Stimulated activated CD4-positive, alpha-beta T cell treated with anti-CD3 and anti-CD28 coated beads, Interleukin-1b, Interleukin-23, amount 100 ng/mL, for 24 hours (primary cell): ENCODE measurements at places on chromosomes 6 and 20.

DNA sequence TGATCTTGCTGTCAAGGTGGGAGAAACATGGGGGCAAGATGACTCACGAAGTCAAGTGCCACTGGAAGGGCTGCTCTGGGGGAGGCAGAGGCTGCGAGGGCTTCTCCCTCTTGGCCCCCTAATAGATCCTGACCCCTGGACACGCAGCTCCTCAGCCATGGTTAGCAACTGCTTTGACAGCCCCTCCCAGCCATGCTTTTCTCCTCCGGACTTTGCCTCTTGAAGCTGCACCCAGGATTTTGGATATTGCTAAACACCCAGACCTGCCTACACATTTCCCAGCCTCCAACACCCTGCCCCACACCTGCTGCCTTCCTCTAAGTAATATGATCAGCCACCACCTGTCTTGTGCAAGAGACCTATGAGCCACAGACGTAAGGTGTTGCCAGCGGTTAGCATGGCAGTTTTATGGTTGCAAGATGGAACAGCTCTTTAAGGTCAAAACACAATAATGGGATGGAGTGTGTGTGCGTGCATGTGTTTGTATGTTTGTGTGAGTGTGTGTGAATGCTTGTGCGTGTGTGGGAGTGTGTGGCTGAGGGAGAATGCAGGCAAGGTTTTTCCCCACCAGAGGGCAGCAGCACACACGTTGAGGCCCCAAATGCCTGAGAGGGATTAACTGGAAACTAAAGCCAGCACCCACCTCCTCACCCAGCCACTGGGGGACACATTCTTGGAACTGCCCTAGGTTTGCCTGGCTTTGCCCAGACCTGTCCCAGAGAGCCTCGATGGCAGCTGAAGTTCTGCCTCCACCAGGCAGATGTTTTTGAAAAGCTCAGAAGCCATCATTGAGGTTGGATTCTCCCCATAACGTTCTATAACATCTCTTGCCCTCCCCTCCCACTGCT, 2.5 kb downstream of the IP6K3 start:
- DNase-seq: peak; percentile 62

- no peak for DNase-seq
These were observed 45.2 kb upstream of the KCNK16 start for GRCh38 chr6:39367700-39368099.

GRCh38 chr6:101396548-101397173, 3.2 kb downstream of the GRIK2 start:
- DNase-seq: no peak

DNA sequence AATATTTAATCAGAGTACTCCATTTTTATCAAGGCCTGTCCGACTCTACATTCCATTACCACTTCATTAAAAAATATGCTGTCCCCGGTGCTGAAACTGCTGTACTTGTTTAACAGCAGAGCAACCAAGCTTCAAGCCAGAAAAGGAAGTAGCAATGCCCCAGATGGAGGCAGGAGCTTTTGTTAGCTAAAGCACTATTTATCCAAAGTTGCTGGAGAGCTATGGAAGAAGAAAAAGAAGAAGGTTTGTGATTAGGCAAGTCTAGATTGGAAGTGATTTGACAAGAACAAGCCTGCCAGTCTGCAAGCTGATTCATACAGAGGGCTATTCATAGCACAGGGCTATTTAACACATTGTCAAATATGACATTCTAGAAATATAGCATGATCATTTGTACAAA, 160.9 kb upstream of the SPTLC3 start:
- no peak for DNase-seq

DNA sequence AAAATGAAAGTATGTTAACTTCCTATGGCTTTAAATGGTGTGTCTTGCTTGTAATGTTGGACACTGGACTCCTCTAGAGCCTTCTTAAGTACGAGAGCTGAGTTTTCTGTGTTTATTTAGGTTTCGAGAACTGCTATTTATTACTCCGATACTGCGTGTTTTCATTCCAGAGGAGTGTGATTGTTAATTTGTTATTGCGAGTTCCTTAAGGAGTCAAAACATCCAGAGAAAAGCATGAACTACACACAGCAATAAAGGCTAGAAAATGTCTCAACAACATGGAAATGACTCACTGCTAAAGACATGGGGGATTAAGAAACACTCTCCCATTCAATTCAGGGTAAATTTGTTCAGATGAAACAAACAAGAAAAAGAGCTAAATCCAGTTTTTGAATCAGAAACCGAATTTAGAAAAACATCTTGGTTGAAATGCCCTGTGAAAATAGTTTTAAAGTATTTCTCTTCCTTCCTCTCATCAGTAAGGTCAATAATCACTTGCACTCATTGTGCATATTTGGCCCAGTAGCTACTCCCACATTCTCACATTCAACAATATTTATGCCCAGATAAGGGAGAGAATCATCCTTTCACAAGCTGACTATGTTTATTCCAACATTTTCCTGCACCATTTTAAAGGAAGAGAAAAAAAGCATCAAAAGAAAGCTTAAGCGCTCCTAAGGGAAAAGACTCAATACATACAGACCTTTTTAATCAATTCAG, 36.0 kb downstream of the ATXN1 start:
- no peak for DNase-seq

DNA sequence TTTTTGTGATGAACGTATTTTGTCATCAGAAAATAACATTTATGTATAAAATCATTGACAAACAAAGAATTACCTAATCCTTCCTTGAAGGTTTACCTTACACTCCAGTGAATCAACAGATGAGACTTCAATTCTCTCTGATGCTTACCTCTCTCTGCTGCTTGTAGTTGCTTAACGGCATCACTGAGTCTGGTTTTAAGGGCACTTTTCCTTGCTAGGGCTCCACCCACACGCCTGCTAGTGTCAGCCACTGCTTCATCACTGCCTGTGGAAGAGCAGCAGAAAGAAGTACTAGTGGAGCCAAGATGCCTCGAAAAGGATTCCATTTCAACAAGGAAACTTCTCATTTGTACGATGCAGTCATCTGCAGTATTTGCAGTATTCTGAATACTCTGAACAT, 63.0 kb downstream of the FAM229B start:
- no peak for DNase-seq

GRCh38 chr20:53736757-53737395, 143.2 kb upstream of the ZNF217 start:
- no peak for DNase-seq

DNA sequence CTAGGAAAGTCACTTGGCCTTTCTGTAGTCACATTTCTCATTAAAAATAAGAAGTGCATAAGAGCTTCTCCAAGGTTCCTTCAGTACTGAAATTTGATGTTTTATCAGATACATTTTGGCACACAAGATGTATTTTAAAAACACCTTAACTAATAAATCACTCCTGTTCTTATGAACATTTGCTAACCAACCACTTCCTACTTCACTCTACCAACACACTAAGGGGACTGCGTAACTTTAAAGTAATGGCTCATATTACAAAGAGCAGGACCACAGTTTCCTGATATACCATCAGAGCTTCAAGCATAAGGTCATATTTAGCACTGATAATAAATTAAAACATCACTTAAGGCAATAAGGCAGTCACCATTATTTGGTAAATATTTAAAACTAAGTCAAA, 104.4 kb downstream of the RALGAPA2 start:
- no peak for DNase-seq

DNA sequence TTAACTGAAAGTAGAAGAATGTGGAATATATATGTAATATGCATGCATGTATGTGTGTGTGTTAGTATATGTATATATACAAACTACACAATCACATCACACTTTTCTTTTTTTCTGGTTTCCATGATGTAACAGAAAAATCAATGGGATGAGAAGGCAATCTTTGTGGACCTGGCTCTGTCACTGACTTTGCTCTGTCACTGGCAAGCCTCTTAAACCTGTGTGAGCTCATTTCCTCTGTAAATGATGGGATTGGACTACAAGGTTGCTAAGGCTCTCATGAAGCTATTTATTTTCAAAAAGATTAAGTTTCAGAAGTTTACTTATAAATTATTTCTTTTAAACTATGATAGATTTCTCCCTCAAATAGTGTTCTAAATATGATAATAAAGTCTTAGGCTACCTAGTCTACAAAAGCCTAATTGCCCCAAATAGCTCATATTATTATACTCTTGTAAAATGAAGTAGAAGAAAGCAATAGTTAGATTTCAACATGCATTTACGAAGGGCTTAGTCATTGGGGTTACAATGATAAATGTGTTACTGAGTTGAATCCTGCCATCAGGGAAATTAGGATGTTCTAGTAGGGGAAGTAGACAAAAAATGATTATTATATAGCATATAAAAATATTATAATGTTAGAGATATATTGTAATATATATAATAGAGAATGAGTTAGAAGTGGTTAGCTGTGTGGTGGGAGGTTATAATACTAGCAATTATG, 129.3 kb downstream of the AFG1L start:
- no peak for DNase-seq

DNA sequence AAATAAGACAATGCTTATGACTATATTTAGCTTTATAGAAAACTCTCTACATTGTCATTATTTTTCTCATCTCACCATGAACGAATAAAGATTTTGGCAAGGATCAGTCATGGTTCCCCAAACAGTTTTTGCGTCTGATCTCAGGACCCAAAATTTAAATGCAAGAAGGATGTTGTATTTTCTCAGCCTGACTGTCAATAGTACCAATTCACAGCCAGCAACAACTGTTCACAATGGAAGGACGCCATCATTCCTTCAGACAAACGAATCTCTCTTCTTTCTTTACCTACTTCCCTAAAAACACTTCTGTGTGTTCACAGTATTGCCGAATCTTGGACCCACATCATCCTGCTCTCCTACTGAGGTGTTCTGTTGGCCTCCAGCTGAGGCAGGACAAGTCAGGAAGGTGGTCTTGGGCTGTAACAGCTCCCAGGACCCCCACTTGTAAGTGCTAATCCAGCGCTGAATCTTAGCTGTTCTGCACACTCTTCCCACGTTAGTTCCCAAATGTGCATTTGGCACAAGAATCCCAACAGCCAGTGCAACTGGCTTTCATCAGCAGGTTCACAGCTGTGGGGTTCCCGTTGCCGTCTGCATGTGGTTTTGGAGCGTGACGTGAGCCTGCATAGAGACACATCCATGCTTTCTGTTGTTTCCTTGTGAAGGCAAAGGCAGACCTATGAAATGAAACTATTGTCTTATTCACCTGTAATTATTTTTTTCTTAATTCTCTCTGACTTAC, 600.0 kb downstream of the QKI start:
- DNase-seq: no peak

GRCh38 chr20:35269055-35269781, 8.7 kb downstream of the MMP24OS start:
- DNase-seq: peak; percentile 33

- no peak for DNase-seq
These were observed 7.0 kb downstream of the NDUFAF5 start for GRCh38 chr20:13791540-13792459.

DNA sequence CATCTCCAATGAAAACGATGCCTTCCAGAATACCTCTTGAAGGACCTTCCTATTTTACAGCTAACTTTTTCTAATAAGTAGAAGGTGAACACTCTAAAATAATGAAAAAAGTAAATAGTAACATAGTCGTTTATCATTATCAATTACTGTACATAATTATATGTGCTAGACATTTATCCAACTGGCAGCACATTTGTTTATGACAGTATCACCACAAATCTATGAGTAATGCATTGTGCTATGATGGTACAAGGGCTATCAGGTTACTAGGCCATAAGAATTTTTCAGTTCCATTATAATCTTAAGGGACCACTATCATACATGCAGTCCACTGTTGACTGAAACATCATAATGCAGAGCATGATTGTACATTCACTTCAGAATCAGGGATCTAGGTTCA, 68.4 kb downstream of the ATG5 start:
- DNase-seq: no peak

GRCh38 chr6:43873806-43874714, 104.0 kb downstream of the VEGFA start:
- DNase-seq: no peak

GRCh38 chr6:34638834-34639736, 57.5 kb downstream of the ILRUN start:
- no peak for DNase-seq

DNA sequence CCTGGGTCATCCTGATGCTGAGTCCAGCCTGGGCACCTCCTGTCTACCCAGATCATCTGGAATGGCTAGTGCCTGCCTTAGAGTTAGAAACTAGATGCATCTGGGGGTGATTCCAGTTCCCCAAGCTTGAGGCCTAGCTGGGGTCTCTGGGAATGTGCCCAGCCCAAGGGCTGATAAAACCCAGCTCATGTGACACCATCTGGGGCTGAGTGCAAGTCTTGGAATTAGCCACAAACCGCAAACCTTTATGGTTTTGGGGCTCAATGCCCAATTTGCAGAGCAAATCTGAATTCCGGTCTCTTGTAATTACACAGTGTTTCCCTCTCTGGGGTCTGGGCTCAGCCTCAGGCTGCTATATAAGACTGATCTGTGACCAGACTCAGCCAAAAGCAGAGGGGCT, at the start of gene BPIFB4:
BPIFB4 (plus strand) TSS at position 385 of the 400 bp plus-strand sequence. CDS start 1,884 bp downstream, outside the sequence.
- no peak for DNase-seq

DNA sequence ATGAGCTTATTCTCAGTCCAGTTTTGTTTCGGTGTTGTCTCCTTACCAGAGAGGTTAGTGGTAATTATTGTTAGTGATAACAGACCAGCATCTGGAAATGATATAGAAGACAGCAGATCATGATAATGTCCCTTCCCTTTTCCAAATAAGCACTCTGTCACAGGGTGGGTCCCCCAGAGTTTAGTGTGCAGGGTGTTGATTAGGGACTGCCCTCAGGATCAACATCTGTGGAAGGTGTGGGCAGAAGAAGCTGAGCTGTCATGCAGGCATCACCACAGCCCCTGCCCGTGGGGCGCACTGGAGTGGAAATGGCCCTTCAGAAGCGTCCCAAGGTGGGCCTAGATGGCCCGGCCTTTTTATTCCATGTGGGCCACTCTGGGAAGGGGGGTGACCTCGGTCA, 67.6 kb upstream of the DTNBP1 start:
- DNase-seq: no peak

GRCh38 chr6:129236001-129236517, 353.1 kb downstream of the LAMA2 start:
- no peak for DNase-seq

DNA sequence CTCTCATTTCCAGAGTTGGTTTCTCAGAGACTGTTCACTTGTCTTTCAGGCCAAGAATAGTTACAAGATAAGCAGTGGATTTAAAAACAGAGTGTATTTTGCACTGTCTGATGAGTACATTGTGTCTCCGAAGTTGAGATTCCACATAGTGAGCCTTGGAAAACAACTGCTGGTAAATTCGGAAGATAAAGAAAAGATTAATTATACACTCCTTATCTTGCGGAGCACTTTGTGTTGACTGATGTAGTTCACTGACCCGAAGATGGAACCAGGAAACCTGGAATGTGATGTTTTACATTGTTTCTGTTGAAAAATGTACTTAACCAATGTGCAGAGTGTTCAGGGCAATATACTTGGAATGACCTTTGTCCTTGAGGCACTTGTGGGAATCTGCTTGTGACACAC, 51.0 kb downstream of the ANKS1A start:
- DNase-seq: no peak

- DNase-seq: no peak
These were observed 1027.4 kb upstream of the FLRT3 start for GRCh38 chr20:15364781-15365180.

DNA sequence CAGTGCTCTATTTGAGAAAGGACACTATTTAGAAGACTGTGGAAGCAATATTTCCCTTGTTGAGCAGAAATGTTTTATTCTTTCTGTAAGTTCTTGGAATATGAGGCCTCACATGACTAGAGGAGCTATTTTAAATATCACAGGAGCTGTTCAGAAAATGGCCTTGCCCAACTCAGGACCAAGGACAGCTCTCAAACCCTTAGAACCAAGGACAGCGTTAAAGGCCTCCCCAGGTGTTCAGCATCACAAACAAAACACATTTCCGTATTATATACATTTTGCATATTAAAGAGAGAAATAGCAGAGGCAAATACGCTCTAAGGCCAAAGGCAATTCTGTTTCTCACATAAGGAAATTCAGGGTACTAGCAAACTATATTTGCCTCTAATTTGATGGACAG, 631.4 kb downstream of the CDH26 start:
- no peak for DNase-seq
